ENCODE measurements at places on chromosomes 4 and X.

- DNase-seq: no peak
Measured at GRCh38 chr4:136898590-136899248, 633.6 kb downstream of the PCDH18 start.

DNA sequence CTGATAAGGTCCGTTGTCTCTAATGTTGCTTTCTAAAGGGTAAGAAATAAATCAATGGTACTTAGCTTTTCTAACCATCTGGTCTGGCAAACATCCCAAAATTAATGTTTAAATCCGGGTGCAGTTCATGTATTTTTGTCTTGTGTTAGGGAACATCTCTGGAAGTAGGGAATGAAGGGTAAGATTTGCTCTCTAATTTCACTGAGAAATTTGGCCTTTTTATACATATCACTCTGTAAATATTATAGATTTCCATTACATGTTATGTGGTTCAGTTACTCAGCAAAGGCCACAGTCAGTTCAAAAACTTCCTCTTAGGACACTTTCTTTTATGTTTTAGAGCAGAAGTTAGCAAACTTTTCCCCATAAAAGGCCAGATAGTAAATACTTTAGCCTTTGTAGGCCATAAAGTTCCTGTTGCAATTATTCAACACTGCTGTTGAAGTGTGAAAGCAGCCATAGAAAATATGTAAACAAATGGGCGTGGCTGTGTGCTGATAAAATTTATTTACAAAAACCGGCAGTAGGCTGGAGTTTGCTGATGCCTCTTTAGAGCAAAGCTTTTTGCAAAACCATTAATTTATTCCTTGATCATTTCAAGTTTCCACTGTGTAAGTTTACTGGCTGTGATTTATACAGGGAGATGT lies 218.1 kb downstream of the ANTXR2 start:
- no peak for DNase-seq

DNA sequence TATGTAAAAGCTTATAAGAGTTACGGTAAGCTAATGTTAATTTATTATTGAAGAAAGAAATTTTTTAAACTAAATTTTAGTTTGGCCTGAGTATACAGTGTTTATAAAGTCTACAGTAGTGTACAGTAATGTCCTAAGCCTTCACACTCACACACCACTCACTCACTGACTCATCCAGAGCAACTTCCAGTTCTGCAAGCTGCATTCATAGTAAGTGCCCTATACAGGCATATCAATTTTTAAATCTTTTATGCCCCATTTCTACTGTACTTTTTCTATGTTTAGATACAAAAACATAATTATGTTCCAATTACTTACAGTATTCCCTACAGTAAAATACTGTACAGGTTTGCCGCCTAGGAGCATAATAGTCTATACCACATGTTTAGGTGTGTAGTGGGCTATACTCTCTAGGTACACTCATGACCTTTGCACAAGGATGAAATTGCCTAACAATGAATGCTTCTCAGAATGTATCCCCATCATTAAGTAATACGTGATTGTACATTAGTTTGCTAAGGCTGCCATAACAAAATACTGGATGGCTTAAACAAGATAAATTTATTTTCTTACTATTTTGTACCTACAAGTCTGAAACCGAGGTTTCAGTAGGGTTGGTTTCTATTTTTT lies 333.8 kb upstream of the PCDH7 start:
- DNase-seq: no peak

GRCh38 chrX:120318411-120318810 lies 7.2 kb upstream of the TMEM255A start:
- DNase-seq: no peak

GRCh38 chr4:41571422-41571821 lies 33.5 kb downstream of the LIMCH1 start:
- no peak for DNase-seq

DNA sequence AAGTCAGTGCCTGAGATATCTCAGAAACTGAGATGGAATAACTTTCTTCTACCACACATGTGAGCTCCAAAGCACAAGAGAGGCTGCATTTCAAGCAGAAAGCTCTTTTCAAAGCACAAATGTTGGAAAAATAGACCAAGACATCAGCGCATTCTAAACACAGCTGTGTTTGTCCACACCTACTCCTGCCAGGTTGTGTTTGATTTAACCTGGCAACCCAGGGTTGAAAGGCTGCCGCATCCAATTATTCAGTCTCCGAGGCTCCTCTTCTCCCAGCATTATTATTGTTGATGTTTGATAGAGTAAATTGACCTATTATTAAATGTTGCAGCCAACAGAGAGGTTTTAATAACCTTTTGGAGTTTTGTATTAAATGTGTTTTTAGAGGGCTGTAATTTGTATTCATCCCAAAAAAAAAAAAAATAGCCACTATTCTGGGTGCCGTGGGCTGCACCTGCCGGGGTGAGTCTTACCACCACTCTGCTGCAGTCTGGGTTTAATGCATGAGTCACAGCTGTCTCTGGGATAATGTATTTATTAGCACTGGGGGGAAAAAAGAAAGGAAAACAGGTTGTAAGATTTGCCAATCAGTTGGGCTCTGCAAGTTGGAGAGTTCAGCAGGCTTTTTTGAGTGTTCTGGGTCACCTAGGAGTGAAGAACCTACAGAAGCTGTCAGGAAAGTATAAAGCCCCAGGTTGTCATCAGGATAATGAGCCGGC lies 105.2 kb upstream of the NOCT start:
- DNase-seq: peak; percentile 95

DNA sequence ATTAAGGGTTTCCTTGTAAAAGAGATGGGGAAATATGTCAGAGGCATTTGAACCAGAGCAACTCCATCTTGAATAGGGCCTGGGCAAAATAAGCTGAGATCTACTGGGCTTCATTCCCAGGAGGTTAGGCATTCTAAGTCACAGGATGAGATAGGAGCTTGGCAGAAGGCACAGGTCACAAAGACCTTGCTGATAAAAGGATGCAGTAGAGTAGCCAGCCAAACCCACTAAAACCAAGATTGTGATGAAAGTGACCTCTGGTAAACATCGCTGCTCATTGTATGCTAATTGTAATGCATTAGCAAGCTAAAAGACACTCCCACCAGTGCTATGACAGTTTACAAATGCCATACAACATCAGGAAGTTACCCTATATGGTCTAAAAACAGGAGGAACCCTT lies 1390.3 kb downstream of the RAPGEF2 start:
- DNase-seq: no peak

DNA sequence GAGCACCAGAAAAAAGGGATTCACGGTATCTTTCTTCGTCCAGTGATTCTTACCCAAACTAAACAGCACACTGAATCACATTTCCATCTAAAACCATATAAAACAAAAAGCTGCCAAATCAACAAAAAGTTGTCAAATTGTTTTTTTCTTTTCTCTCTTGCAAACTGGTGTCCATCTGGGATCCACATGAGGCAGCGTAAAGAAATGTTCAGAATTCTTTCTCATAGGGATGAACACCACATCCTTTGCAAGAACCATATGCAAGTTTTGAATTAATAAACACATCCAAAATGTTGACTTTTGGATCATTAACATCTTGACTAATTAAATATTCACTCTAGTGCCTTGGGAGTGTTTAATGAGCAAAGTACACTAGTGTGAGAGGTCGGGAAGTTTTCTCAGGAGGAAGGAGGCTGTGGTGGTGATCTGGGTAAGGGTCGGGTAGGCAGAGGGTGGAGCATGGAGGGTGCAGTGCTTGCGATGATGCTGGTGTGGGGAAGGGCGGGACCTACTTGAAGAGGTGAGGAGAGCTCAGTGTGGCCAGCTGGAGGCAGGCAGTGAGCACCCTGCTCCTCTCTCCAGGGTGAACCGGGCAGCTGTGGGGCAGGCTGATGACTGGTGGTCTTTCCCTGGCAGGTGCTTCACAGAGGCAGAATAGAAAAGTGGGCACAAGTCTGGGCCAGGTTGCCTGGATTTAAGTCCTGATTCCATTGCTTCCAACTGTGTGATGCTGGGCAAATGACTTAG lies 72.8 kb downstream of the NSUN7 start:
- DNase-seq: no peak

- no peak for DNase-seq
Measured at GRCh38 chr4:89397441-89397840, 89.8 kb upstream of the GPRIN3 start.

GRCh38 chr4:99947608-99948007 lies 1.2 kb upstream of the DNAJB14 start:
- DNase-seq: no peak

DNA sequence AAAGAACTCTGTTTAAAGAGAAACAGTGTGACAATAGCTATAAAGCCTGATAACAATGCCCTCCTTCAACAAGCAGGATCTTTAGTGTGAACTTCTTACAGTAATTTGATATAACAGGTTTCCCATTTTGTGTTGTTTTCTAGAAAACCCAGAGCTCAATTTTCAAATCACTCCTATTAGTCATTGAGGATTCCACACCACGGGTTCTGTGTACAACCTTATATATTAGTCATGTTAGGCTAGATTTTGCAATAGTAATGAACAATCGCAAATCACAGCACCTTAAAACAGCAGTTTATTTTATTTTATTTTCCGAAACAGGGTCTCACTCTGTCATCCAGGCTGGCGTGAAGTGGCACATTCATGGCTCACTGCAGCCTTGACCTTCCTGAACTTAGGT lies 1020.9 kb upstream of the INTU start:
- no peak for DNase-seq

DNA sequence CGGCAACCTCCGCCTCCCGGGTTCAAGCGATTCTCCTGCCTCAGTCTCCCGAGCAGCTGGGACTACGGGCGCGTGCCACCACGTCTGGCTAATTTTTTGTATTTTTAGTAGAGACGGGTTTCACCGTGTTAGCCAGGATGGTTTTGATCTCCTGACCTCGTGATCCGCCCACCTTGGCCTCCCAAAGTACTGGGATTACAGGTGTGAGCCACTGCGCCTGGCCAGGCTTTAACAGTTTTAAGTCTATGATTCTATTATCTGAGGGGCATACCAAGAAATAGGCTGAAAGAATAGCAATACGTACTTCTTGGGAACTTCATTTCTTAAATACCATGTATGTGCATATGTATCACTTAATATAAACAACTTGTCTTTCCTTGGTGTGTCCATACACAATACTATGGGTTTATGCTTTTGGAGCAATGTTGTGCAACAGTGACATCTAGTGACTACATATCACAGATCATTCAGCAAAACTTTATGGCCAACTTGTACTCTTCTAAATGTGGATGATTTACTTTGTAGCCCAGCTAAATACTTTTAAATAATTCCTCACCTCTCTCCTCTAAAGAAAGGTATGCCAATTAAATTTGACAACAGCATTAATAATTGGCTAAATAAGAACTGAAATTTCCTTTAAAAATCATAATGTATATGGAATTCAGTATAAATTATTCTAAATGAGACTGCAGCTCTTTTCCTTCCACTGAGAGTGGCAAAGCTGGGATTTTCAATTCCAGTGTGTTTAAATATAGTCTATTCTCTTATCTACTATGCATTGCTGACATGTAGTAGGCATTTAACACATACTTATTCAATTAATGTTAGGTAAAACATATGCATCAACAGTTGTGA lies 10.4 kb downstream of the SLC9B1 start:
- peak; percentile 25 for DNase-seq

GRCh38 chr4:189597341-189597740 lies 343.3 kb upstream of the FRG1 start:
- DNase-seq: no peak

GRCh38 chr4:77819404-77819842 lies 255 bp upstream of the CNOT6L start:
- no peak for DNase-seq

DNA sequence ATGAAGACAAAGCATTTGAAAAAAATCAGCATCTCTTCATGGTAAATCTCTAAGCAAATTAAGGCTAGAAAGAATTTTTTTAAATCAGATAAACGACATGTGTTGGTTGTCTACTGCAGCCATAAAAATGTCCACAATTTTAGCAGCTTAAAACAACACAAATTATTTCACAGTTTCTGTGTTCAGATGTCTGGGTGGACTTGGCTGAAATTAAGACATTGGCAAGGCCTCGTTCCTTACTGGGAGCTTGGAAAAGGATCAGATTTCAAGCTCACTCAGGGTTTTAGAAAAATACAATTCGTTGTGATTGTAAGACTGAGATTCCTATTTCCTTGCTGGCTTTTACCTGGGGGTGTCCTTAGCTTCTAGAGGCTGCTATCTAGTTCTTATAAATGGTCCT lies 1470.6 kb downstream of the PCDH19 start:
- no peak for DNase-seq

DNA sequence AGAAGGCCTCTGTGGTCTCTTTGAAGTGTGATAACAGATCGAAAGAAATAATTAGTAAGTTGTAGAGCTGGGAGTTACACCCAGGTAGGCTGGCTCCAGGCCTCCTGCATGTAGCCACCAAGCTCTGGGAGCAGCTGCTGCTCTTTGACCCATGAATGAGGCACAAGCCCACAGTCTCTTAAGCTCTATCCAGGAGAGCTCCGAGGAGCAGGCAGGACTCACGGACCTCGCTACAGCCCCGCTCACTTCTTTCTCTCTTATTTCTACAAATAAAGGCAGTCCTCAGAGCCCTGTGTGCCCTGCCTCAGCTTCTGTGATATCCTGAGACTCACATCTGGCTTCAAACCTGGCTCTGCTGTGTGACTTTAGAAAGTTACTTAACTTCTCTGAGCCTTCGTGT lies 86.9 kb downstream of the EVC start:
- no peak for DNase-seq

DNA sequence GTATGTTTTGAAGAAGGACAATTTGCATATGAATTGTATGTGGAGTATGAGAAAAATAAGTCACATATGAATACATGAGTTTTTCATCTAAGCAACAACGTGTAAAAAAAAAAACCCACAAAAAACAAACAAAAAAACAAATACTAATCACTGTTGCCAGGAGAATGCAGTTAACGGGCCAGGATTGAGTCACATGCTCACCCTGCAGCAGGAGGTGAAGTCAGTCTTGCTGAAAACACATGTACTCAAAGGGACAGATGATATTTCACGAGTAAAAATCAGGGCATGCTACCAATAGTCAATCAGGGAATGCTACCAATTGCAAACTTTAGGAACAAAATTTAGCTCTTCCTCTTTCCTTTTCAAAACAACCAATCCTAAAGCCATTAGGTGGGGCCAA lies 10.4 kb upstream of the DCLK2 start:
- DNase-seq: no peak

DNA sequence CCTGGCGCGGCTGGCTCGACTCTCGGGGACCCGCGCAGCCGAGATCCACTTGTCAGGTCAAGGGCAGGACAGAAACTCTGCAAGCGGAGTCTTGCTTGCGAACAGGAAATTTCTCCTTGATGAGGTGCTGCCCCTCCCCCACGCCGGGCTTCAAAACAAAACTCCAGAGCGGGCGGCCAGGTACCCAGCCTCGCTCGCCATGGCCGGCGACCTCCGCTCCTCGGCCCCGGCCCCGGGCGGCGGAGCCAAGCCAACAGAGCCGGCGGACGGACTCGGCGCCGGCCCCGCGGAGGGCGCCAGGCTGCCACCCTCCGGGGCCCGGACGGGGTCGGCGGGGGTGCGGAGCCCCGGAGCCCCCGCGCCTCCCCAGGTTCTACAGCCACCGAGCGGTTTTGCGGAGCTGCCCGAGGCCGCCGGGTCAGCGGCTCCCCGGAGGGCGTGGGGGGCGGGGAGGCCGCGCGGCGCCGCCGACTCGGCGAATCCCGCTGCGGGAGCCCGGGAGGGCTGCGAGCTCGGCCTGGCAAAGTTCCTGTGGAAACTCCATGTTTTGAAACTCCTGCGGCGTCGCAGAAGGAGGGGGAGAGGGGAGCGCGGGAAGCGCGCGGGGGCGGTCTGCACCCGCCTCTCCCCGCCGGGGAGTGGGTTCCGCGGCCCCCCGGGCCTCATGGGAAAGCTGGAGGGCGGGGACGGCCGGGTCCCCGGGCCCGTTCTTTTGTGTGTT lies 11.7 kb upstream of the BCOR start:
- DNase-seq: no peak

All from DMS79 treated with DMSO at 0.1 percent for 48 hours (cell line).